ENCODE measurements at places on chromosomes 7 and 10. TPM values are rescaled to one million over a fixed set of nuclear protein-coding genes. Genes with fewer than 3 reads are reported as not detected.

The NUTM2E gene
- not detected for total RNA-seq

- no peak for DNase-seq
Observed at GRCh38 chr7:98985406-98985805, 107.1 kb downstream of the TRRAP start.

GRCh38 chr7:31783221-31783620 is 96.2 kb downstream of the PPP1R17 start:
- DNase-seq = no peak

DNA sequence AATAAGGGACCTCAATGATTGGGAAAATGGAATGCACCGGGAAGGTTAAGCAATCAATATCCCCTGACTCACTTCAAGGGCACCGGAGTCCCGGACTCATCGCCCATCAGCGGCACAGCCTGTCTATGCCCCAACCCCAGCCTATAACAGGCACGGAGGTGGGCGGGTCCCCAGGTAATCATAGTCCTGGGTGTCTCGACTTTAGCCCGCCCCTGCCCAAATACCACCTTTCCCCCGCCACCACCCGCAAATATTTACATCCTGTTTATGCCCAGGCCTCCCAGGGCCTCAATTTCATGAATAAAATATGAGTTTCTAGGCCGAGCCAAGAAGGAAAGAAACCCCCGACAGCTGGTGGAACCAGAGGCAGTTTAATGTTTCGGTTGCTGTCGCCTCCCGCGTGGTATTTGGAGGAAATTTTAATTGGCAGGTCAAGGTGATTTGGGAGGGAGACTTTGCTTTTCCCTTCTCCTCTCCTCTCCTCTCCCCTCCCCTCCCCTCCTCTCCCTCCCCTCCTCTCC is 15.6 kb upstream of the RFC2 start:
- no peak for DNase-seq

- DNase-seq = no peak
Observed at GRCh38 chr7:74174606-74175082, 488 bp downstream of the EIF4H start.

Data from thoracic aorta (tissue), 2 donors.